CD4-positive, alpha-beta T cell treated with Interleukin-15 for 4 hours (primary cell): ENCODE measurements at places on chromosomes 1 and 21.

GRCh38 chr1:24619376-24619775 is 23.7 kb upstream of the SRRM1 start:
- no peak for DNase-seq

DNA sequence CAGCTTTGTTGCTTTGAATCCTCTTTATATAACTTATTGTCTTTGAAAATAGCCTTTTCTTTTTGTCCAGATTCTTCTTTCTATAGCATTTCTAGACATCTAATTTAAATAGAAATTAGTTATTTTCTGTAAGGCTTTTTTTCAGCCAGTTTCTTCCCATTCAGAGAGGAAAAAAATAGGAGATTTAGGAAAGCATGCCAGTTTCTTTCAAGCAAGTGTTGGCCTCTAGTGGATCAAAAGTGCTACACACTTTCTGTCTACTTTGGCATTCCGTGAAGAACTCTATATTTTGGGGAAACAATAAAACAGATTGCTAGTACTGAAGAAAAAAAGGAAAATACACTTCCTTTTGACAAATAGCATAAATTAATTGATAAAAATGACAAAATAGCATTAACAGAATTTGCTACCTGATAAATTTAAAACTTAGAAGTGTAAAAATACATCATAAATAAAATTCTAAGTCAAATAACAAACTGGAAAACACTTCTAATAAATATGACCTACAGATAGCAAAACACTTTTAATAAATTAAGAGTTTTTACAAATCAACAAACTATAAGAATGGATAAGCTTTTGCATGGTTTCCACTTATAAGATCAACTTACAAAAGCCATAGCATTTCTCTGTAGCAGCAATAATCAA is 13.1 kb upstream of the EXO1 start:
- no peak for DNase-seq

- no peak for DNase-seq
Observed at GRCh38 chr1:158008630-158009029, 15.2 kb downstream of the KIRREL1 start.

DNA sequence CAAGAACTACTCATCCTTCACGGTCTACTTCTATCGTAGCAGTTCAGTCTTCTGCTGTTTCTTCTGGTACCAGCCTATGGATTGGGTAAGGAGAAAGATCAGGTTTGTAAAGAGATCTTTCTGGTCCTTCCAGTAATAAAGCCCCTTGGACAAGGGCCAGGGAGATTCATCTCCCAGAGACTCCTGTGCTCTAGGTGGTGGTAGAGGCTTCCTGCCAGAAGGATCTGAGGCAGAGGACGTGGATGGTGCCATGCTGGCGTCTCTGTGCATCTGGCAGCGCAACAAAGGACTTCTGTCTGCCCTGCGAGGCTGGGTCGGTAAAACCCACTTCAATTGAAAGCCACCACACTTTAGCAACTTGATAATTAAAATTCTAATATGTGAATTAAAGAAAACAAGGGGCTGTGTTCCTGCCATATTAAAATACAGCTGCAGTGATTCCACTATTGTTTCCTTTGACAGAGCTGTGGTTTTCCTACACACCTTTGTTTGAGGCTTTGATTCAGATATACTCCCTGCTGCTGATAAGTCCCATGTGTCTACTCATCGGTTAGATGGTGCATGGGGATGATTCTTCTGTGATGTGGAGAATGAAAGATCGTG is 73.6 kb downstream of the ROR1 start:
- no peak for DNase-seq

DNA sequence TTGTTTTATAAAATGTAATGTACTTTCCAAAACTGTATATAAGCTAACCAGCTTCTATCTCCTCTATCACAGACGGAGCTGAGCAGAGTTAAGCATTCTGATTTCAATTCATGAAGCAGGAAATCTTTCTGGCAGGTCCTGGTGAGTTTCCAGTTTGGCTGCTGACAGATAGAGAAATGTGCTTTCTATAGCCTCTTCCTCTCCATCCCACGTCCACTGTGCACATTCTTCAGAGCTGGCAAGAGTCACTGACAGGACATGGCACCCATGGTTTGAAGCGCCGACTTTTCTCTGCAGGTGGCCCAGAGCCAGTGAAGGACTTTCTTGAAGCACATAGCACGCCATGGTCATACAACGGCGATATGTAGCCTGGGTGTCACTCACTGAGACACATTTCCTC is 52.3 kb upstream of the POU2F1 start:
- no peak for DNase-seq

GRCh38 chr21:37974081-37974480 is 57.8 kb upstream of the KCNJ6 start:
- DNase-seq = no peak
